ENCODE measurements at places on chromosomes 1 and 21.

- DNase-seq = no peak
- H3K4me1 ChIP-seq = peaks cover 3% of the 10 kb centered on the region
- no peak overlapping the region for H3K4me3 ChIP-seq
- no peaks in the 10 kb centered on the region for H3K36me3 ChIP-seq
Measured at GRCh38 chr1:212302745-212303383, 17.7 kb downstream of the PPP2R5A start.

DNA sequence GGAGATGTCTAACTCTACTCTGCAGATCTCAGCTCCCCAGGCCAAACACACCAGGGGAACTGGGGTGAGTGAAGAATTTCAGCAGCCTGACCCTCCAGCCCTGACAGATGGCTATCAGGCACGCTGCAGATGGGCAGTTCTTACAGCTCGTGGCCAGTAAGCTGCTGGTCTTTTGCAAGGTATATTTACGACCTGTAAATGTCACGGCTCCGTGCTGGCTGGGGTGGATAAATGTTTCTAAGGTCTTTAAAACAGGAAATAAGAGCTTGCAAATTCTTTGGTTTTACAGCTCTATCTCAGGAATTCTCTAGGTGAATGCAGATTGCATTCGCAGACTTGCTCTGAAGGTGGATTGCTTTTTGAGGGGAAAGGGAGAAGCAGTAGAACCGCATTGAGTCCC lies 10.1 kb downstream of the DOP1B start:
- no peaks in the 10 kb centered on the region for H3K36me3 ChIP-seq
- H3K4me3 ChIP-seq = no peak overlapping the region
- no peaks in the 10 kb centered on the region for H3K27me3 ChIP-seq

DNA sequence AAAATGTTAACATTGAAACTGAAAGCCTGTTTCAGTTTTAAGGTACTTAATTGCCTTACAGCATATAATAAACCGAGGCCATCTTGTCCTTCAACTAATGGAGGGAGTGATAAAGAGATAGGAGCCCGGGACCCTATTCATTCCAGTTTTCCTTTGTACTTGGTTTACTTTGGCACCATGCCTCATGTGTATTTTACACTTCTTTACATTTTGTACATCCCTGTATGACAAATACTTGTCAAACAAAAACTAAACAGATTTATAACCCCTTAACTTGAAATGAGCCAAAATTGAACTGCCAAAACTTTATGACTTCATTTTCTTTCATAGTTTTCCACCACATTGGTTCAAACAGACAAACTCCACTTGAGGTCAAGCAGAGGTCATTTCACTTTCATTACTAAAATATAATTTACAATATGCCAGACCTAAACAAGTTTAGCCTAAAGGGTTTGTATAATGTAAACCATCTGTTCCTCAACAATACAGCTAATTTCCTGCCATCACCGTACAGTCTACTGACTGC lies 30.9 kb upstream of the UBE2U start:
- H3K36me3 ChIP-seq = no peaks in the 10 kb centered on the region
- no peaks in the 10 kb centered on the region for H3K27me3 ChIP-seq
- DNase-seq = no peak
- H3K4me3 ChIP-seq = no peak overlapping the region
- peaks cover 11% of the 10 kb centered on the region for H3K4me1 ChIP-seq

- peaks cover 2% of the 10 kb centered on the region for H3K36me3 ChIP-seq
- no peak overlapping the region for H3K4me3 ChIP-seq
- H3K27me3 ChIP-seq = no peaks in the 10 kb centered on the region
- peak overlapping the region; percentile 90 for H3K27ac ChIP-seq
Measured at GRCh38 chr1:36159614-36160387, 3.8 kb downstream of the MAP7D1 start.

DNA sequence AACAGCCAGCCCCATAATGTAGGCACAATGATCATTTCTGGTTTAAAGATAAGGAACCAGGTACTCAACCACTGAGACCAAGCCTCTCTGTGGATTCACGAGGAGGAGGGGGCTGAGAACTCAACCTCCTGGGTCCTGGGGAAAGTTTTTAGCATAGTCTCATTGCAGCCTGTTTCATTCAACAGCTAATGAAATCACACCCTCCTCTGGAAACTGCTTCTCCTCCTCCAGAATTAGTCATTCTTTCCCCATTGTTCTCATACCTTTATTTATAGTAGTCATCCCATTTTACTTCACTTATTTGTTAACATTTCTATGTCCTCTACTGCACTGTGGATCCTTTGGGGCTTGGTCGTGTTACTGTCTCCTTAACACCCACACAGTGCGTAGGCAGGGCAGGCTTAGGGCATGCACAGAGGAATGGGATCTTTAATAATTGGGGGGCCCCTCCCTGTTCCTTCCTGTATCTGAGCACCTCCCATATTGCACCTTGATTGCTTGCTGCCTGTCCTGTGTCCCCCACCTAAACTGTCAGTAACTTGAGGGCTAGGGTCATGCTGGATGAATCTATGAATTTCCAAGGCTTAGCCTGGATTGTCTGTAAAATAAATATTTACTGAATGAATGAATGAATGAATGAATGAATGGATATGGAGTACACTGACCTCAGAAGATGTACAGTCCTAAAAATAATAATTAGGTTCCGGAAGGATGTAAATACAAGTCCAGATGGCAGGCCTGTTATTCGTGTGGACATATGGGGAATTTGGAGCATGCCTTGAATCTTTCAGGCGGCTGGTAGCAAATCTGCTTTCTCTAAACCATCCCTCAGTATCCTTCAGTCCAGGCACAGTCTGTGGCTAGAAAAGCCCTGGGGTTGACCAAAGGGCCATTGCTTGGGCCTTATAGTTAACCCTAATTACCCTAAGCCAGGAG lies 153.8 kb upstream of the HMGB4 start:
- H3K4me1 ChIP-seq = no peaks in the 10 kb centered on the region
- no peaks in the 10 kb centered on the region for H3K27me3 ChIP-seq

DNA sequence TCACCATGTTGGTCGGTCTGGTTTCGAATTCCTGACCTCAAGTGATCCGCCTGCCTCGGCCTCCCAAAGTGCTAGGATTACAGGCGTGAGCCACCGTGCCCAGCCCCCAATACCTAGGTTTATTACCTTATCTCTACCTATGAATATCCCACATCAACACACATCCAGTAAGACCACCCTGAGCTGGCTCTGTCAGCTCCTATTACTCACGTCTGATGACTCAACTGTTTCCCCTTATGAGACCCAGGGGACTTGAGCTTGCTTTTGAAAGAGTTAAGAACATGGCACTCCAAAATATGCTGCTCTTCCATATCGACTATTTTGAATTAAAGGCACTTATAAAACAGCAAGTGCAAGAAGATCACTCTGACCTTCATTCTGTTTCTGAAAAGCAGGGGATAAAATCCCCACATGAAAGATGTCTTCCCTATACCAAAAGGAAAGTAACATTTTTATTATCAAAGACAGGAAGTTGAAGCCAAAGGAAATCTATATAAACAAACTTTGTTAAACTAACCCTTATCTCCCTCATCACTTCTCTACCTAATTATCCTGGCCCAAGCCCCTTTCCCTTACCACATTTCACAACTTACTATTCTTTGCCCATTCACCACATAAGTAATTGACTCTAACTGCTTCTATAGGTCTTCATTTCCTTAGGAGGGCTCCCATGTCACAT lies 41.3 kb upstream of the OSBPL9 start:
- H3K4me3 ChIP-seq = no peak overlapping the region
- H3K4me1 ChIP-seq = no peaks in the 10 kb centered on the region
- no peak for DNase-seq
- no peak overlapping the region for H3K27ac ChIP-seq

GRCh38 chr1:162984699-162985098 lies 84.5 kb upstream of the RGS4 start:
- no peak overlapping the region for H3K4me3 ChIP-seq
- H3K27me3 ChIP-seq = no peaks in the 10 kb centered on the region
- H3K36me3 ChIP-seq = no peaks in the 10 kb centered on the region
- DNase-seq = no peak

DNA sequence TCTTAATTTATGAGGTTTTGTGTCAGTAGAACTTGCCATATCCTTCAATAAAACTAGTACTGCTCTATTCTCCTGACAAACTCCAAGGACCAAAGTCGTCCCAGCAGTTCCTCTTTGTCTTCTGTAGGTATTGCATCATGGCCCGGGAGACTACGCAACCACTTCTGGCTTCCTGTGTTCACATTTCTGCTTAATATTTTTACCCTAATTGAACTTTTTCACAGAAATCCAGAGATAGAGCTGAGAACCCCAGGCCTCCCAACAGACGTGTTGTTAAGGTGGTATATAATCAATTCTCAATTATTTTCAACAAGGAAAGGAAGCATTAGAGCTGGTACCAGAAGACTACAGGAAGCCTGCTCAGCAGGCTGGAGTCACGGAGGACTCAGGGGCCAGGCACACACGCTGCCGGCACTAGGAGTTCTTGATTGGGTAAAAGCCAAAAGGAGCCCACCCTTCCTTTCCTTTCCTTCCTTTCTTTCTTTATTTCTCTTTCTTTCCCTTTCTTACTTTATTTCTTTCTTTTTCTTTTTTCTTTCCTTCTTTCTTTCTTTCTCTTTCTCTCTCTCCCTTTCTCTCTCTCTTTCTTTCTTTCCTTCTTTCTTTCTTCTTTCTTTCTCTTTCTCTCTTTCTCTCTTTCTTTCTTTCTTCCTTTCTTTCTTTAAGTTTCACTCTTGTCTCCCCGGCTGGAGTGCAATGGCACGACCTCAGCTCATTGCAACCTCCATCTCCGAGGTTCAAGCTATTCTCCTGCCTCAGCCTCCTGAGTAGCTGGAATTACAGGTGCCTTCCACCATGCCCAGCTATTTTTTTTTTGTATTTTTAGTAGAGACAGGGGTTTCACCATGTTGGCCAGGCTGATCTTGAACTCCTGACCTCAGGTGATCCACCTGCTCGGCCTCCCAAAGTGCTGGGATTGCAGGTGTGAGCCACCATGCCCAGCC lies 173.7 kb downstream of the ZBTB18 start:
- H3K27ac ChIP-seq = no peak overlapping the region
- no peaks in the 10 kb centered on the region for H3K36me3 ChIP-seq
- H3K4me3 ChIP-seq = no peak overlapping the region
- DNase-seq = peak; percentile 23

DNA sequence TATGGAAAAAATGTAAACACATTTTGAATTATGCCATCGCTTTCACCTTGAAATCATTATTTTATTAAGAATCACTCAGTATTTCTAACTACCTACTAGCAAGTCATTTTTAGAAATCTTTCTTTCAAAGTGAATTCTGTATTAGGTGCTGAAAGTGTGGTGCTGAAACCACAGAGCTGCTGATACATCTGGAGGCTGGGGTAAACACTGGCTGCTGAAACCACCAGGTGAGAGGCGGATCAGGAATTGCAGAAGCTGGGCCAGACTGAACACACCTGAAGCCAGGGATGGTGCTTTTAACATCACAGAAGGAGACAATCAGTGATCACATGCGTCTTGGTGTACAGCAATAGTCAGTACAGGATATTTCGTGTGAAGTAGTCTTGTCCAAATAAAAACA lies 42.2 kb upstream of the KCNE1 start:
- no peaks in the 10 kb centered on the region for H3K27me3 ChIP-seq
- H3K36me3 ChIP-seq = no peaks in the 10 kb centered on the region
- H3K4me3 ChIP-seq = no peak overlapping the region

DNA sequence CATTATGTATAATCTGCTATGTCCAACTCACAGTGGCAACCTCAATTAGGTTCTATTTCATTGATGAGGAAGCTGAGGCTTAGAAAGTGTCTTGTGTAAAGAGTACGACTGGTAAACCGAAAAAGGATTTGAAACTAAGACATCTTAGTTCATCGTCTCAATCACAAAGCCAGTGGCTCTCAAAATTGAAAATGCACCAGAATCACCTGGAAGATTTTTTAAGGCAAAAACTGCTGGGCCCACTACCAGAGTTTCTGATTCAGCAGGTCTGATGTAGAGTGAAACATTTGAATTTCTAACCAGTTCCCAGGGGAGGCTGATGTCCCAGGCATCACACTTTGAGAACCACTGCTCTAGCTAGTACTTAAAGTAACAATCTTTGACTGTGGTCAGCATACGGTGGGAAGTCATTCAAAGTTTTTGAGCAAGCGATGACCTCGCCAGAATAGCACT lies 5.2 kb upstream of the LRRC53 start:
- no peak overlapping the region for H3K4me3 ChIP-seq
- no peaks in the 10 kb centered on the region for H3K27me3 ChIP-seq
- no peak overlapping the region for H3K27ac ChIP-seq
- no peak for DNase-seq
- H3K4me1 ChIP-seq = no peaks in the 10 kb centered on the region

DNA sequence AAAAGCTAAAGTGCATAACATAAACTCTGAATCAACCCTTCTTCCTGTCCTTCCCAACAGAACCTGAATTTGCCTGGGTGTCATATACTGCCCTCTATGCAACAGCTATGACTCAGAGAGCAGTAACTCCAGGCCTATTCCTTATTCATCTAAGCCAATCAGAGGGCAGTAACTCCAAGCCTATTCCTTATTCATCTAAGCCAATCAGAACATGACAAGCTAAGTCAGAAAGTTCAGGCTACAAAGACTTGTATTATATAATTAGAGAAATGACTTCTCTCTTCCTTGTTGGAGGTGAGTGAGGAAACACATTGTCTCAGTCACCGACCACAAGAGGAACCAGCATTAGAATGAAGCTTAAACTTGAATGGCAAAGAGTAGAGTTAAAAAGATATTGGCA lies 26.2 kb upstream of the TADA1 start:
- no peaks in the 10 kb centered on the region for H3K36me3 ChIP-seq
- DNase-seq = no peak
- H3K4me3 ChIP-seq = no peak overlapping the region
- no peak overlapping the region for H3K27ac ChIP-seq

DNA sequence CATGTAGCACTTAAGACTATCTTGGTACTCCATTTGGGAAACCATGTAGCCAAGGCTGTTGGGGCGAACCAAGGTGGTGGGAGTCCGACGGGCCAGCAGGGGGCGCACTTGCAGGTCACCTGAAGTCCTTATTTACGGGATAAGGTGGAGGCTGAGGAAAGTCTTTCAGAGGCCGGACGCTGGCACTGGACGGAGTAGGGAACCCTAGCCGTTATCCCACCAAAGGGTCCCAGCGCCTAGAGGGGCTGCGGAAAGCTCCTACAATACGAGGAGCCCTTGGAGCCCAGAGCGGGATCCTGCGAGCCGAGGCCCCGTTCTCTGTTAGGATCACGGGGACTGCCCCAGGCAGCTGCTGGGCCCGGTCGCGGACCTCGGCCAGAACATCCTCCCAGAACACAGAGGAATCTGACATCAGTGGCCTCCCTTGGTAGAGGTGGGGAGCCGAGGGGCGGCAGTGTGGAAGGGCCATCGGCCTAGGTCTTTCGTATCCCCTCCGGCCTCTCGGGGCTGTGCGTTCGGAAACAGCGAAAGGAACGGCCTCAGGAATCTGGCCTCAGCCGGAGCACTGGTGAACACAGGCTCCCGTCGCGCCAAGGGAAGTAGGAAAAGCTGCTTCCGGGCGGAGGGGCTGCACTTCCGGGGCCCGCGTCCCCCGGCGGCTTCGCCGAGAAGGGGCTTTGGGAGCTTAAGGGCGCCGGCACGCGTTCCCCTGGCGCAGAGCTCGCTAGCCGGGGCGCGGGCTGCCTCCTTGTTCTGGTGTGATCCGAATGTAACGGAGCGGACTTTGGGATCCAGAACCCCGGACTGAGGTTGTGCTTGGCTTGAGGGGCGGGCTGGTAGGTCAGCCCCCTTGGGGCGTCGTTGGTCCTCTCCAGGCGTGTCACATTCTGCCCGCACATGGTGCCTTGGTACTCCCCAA lies 29.9 kb upstream of the RPTN start:
- H3K36me3 ChIP-seq = no peaks in the 10 kb centered on the region
- H3K27me3 ChIP-seq = no peaks in the 10 kb centered on the region
- no peaks in the 10 kb centered on the region for H3K4me1 ChIP-seq
- H3K27ac ChIP-seq = peak overlapping the region; percentile 72
- peak; percentile 83 for DNase-seq

- no peaks in the 10 kb centered on the region for H3K27me3 ChIP-seq
- peak overlapping the region; percentile 23 for H3K27ac ChIP-seq
Measured at GRCh38 chr1:111471012-111471411, 2.8 kb upstream of the C1orf162 start.
